Natural killer cell treated with Interleukin-12 subunit alpha and Interleukin-12 subunit beta and Interleukin-15 and Interleukin-18, amount 100 ng/mL, for 72 hours (primary cell): ENCODE measurements at places on chromosomes 5 and 9.

DNA sequence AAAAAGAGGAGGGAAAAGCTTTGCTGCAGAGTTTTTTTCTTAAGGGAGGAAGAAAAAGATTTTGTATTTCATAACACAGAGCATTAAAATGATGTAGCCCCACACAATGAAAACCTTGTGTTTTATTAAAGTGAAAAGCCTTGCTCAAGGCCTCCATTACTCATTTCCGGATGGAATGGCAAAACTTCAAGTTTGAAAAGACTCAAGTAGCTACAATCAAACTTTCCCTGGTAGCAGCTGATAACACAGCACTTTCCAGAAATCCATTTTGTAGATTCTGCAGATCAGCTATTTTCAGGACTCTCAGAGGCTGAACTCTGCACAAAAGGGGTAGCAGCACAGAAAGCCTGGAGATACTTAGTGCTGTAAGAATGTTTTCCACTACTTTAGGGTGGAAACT, 374.8 kb downstream of the NFIB start:
- no peaks in the 10 kb centered on the region for H3K27me3 ChIP-seq
- DNase-seq, result no peak
- H3K27ac ChIP-seq, result no peak overlapping the region

DNA sequence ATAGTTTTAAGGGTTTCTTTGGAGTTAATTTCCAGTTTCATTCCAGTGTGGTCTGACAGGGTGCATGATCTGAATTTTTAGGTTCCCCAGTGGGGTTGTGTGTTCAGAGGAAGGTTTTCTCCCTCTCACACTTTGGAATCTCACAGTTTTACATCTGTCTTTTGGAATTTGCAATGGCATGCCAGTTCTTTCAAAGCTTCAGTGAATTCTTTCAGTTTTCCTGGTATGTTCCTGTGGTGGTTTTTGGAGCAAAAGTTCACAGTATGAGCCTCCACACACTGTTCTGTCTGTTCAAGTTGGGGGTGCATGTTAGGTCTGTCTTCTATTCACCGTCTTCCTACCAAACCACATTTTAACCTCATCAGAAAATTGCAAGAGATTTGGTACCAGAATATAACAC, 624.2 kb downstream of the KCTD16 start:
- DNase-seq, result no peak
- no peaks in the 10 kb centered on the region for H3K27me3 ChIP-seq
- H3K27ac ChIP-seq, result no peak overlapping the region
- H3K36me3 ChIP-seq, result peaks cover 10% of the 10 kb centered on the region
- H3K4me3 ChIP-seq, result no peak overlapping the region

DNA sequence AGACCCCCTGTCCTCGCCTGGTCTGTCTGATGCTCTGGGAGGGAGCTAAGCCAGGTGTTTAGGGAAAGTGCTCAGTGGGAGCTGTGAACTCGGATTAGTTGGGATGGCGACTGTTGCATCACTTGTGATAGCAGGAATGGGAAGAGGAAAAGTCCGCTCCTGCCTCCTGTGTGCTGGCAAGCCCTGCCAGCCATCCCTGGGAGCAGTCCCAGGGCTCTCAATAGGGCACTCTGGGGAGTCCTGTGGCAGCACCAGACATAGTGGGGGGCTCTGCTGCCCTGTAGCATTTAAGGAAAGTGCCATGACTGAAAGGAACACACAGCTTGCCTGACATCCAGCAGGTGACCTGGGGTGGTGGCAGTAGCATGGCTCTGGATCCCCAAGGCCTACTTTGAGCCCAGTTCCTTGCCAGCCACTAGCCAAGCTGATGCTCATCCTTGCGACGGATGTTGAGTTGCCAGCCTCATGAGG, 81.5 kb downstream of the AMBP start:
- peak; percentile 34 for DNase-seq
- no peak overlapping the region for H3K27ac ChIP-seq
- H3K4me1 ChIP-seq, result peaks cover 12% of the 10 kb centered on the region
- no peak overlapping the region for H3K4me3 ChIP-seq
- no peaks in the 10 kb centered on the region for H3K36me3 ChIP-seq

GRCh38 chr9:82108941-82109340, 120.4 kb downstream of the SPATA31D1 start:
- H3K4me3 ChIP-seq, result no peak overlapping the region
- DNase-seq, result no peak
- H3K27me3 ChIP-seq, result no peaks in the 10 kb centered on the region
- H3K4me1 ChIP-seq, result no peaks in the 10 kb centered on the region
- no peak overlapping the region for H3K27ac ChIP-seq

DNA sequence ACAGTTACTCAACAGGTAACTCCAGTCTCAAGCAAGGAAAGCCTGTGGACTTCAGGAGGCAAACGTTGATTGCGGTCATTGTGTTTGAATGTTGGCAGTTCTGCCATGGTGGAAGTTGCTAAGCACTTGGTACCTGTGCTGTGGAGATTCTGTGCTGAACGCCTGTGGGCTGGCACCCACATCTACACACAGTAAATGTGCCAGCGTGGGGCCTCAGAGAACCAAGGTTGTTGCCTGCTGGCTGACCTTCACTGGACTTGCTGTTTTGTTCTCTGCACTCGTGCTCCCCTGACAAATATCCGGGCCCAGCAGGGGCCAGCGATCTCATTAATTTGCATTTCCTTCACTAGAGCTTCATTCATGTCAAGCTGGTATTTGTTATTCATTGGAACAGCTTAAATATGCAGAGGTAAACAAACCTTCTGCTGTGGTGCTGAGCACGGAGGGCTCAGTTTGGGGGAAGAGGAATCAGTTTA, 141.8 kb downstream of the PRKACG start:
- H3K4me3 ChIP-seq, result no peak overlapping the region
- no peak overlapping the region for H3K27ac ChIP-seq
- DNase-seq, result no peak
- no peaks in the 10 kb centered on the region for H3K36me3 ChIP-seq
- no peaks in the 10 kb centered on the region for H3K27me3 ChIP-seq

- DNase-seq, result no peak
- H3K36me3 ChIP-seq, result no peaks in the 10 kb centered on the region
- H3K27me3 ChIP-seq, result no peaks in the 10 kb centered on the region
- H3K27ac ChIP-seq, result no peak overlapping the region
Observed at GRCh38 chr9:100739666-100740065, 161.8 kb downstream of the CAVIN4 start.

- no peak overlapping the region for H3K4me3 ChIP-seq
- H3K36me3 ChIP-seq, result no peaks in the 10 kb centered on the region
- no peaks in the 10 kb centered on the region for H3K4me1 ChIP-seq
- peaks cover 7% of the 10 kb centered on the region for H3K27me3 ChIP-seq
Observed at GRCh38 chr5:61701877-61702602, 370.0 kb downstream of the ZSWIM6 start.

DNA sequence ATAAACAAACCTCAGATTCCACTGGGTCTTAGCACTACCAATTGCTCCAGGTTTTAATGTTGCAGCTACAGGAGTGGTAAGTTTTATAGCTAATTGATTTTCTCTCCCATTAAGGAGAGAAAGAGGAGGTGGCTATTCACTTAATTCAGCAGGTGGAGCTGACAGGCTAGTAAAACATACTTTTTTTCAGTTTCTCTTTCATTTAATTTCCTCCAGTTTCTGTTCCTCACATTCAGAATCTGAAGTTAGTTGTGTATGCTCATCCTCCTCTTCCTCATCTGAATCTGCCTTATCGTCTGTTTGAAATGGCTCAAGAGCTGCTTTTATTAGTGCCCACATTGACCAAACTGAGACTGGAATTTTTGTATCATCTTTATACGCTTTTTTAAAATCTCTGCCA, 98.0 kb downstream of the PLPPR1 start:
- no peaks in the 10 kb centered on the region for H3K27me3 ChIP-seq
- H3K4me1 ChIP-seq, result no peaks in the 10 kb centered on the region
- no peak for DNase-seq
- peaks cover 12% of the 10 kb centered on the region for H3K36me3 ChIP-seq
